ENCODE measurements at places on chromosomes 2 and 18.

DNA sequence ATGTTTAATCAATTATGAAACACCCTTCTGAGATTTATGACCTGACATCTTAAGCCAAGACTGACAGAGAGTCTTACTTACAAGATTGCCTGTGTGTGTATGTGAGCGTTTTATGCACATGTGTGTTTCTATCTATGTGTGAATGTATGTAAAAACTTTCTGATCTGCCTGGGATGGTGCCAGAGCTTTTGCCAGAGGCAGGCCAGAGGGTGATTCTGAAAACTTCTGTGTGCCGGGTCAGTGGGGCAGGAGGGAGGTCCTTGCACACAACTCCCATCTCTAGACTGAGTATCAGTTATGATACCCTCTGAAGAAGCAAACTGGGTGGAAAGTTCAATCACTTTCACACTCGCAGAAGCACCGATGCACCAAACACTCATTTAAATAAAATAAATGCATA lies 335.0 kb upstream of the NT5C1B start:
- no peak for DNase-seq

DNA sequence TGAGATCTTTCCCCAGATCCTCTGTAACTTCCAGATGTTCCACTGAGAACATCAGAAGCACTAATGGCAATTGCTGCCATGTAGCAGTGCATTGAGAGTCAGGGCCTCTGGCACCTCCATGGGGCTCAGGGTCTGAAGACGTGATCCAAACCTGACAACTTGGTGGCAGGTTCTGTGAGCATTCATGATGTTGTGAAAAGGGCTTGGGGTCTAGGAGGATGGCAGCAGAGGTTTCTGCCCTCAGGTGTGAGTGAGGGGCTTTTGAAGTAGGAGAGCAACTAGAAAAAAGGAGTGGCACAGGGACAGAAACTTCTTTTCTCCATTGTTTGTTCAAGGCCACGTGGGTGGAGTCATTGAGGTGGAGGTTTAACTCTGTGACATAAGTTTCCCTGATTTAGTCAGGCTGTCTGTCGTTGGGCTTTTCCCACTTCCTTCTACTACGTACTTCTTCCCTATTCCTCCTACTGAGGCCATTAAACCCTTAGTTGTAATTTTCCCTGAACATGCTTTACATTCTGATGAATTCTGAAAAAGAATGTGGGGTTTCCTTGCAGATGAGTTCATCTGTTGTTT lies 13.1 kb downstream of the CFLAR start:
- no peak for DNase-seq

- no peak for DNase-seq
Measured at GRCh38 chr2:190904640-190905261, 24.1 kb downstream of the GLS start.

- no peak for DNase-seq
Measured at GRCh38 chr18:686339-687111, 25.9 kb downstream of the ENOSF1 start.

DNA sequence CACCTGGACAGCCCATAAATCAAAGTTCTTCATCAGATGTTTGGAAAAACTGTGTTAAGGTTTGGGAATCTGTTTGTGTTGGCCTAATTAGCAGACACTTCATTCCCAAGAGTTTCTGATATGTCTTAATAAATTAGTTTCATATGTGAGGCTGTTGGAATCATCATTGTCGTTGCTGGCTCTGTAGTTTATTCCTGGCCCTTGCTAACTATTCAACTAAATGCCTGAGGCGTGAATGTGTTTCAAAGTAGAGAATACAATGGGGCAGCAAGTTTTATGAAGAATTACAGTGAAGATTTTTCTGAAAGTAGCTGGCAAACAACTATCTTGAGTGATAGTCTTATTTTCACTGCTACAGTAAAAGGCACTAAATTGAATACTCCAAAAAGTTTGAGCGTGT lies 141.1 kb downstream of the PARD3B start:
- no peak for DNase-seq

GRCh38 chr2:135152361-135152760 lies 100.3 kb downstream of the RAB3GAP1 start:
- no peak for DNase-seq

GRCh38 chr2:101688261-101688660 lies 9.2 kb upstream of the MAP4K4 start:
- DNase-seq: no peak

DNA sequence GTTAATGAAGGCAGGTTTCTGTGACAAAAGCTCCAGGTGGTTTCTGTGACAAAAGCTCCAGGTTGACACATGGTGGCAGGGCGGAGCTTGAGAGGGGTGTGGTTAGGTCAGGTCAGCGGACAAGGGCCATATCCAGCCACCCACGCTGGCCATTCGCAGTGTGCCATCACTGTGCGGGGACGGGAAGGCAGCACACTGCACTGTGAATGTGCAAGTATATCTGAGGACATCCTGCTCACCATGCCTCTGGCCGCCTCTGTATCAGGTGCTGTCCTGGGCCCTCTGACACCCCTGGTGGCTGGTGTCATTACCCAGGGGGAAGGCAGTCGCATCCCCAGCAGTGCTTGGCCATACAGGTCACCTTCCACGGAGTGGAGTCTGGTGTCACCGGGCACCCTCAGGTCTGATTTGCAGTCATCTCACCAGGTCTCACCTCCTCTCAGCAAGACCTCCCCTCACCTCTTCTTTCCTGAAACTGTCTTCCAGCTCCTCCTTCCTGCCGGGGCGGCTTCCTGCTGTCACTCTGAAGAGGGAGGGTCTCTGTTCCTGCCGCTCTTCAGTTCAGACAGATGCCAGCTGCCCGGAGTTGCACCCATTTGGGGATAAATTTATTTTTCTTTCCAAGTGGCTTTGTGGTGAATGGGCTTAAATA lies 34.9 kb downstream of the CTIF start:
- DNase-seq: no peak

- DNase-seq: no peak
Measured at GRCh38 chr18:4394700-4395099, 60.4 kb downstream of the DLGAP1 start.

GRCh38 chr2:79511320-79511951 lies 1.4 kb upstream of the CTNNA2 start:
- DNase-seq: peak; percentile 30

DNA sequence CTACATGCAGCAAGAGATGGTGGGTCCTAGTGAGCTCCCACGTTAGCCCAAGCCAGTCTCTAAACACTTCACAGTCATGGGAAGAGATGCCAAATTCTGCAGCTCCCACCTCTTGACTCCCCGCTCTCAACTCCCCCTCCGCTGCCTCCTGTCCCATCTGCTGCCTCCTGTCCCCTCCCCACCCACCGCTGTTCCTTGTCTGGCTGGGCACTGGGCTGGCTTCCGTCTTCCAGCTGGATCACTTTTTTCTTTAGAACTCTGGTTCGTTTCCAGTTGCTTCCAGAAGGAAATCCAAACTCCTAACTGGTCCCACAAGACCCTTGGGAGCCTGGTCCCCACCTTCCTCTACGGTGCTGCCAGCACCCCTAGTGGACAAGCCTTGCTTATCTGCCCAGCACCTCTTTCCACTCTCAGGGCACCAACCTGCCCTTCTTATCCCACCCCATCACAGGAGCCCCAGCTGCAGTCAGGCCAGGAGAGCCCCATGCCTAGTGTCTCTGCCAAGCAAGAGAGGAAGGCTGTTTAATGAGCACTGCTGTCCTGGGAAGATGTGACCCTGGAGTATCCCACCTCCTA lies 12.1 kb upstream of the TWIST2 start:
- DNase-seq: no peak

DNA sequence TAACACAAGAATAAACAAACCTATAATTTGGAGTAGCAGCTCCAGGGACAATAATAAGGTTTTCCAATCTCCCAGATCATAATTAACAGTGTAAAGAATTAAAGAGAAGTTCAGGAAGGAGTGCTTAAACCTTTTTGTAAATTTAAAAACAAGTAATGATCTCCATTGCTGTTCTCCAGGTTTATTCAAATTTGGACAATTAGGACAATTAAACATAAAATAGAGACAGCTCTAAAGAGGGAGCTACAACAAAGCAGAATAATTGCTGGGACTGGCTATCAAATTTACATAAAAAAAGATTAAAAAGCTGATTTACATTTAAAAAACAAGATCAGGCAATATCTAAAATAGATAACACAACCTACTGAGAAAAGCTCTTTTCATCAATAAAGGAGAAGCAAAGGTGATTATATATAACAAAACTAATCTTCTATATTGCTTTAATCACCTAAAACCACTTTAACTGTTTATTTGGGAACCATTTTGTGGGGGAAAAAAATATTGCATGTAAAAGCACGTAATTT lies 80.1 kb upstream of the CREB1 start:
- DNase-seq: no peak

DNA sequence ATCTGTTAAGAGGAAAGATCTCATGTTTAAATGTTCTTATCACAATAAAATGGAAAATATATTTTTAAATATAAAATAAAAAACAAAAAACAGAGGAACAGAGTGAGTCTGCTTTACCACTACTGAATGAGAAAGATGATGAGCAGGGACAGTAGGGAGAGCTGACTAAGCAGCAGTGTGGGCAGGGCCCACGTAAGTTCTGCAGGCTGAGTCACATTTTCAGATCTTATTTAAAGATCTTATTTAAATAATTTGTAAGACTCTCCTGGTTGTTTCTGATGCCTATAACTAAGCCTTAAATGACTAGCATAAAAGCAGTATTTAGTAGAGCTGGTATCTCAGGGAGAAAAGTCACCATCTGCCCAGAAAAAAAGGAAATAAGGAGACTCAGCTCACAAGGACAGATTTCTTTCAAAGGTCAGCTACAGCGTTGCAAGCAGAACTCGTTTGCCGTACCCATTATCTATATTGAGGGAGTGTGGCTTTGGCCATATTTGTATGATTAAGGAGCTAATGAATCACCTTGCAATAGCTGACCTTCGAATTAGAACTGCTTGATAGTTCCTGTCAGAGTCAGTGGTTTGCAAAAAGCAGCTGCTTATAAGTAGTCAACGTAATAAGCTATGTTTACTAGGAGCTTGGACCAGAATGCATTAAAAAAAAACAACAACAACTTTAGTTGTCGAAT lies 322.1 kb upstream of the CHAC2 start:
- no peak for DNase-seq

- no peak for DNase-seq
Measured at GRCh38 chr2:239774933-239775622, 250.1 kb downstream of the NDUFA10 start.

DNA sequence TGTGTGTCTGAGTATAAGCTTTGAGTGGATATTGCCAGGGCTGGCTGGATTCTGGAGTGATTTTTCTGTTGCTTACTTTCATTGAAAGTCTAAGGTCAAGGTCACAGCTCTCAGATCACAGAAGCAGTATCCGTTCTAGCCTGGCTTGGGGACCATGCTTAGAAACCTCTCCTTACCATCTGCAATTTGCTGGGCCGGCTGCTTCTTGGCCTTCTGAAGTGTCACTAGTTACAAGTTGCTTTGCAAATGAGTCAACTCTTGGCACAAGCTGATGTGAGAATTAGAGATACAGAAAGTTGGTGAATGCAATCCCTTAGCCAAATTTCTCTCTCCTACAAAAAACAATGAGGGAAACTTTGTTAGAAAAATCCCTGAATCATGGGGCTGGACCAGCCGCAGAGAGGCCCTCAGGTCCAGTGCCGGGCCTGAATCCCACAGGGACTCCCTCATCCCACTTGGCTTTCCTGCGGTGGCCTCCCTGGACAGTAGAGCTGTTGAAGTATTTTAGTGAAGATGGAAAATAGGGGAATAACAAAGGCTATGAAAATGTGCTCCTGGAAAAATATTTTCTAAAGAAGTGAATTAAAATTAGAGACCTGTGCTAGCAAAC lies 92.7 kb upstream of the CNGA3 start:
- DNase-seq: no peak

GRCh38 chr2:239463541-239464165 lies 62.8 kb upstream of the HDAC4 start:
- DNase-seq: no peak

GRCh38 chr18:6682437-6683111 lies 46.9 kb upstream of the ARHGAP28 start:
- no peak for DNase-seq

DNA sequence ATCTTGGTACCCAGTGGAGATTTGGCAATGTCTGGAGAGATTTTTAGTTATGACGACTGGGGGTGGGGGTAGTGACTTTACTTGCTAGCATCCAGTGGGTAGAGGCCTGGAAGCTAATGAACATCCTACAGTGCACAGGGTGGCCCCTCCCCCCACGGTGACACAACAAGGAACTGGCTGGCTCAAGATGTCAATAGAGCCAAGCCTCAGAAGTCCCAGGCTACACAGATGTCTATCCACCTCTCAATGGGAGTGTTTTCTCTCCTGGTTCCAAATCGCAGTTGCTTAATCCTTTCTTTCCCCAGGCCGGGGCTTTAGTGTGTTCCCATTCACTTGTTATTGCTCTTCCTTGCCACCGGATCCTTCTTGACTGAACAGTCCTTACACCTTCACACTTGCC lies 9.3 kb upstream of the CCBE1 start:
- DNase-seq: no peak

DNA sequence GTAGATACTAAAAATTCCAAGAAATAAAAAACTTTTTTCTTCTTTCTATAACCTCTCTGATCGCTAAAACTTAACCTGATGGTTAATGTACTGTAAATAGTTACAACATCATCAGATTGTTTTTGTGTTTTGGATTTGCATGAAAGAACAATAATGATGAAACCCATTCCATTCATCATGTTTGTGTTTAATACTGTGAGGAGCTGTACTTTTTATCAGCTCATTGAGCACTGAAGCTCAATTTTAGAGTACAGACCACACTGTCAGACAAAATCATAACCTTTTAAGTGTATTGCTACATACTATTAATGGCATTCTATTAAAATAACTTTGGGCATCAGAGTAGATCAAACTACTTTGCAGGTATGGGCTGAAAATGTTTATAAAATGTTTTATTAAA lies 14.8 kb upstream of the BBS5 start:
- no peak for DNase-seq

Data from iPS DF 19.7 (cell line).